Lower lobe of right lung (tissue), 2 donors: ENCODE measurements at places on chromosomes 6 and 20.

- no peak for DNase-seq
These were observed 31.8 kb downstream of the L3MBTL3 start for GRCh38 chr6:130050230-130050629.

GRCh38 chr6:155890409-155890808 is 434.8 kb upstream of the NOX3 start:
- no peak for DNase-seq

- DNase-seq = no peak
These were observed 24.0 kb downstream of the PGM3 start for GRCh38 chr6:83169106-83169505.

DNA sequence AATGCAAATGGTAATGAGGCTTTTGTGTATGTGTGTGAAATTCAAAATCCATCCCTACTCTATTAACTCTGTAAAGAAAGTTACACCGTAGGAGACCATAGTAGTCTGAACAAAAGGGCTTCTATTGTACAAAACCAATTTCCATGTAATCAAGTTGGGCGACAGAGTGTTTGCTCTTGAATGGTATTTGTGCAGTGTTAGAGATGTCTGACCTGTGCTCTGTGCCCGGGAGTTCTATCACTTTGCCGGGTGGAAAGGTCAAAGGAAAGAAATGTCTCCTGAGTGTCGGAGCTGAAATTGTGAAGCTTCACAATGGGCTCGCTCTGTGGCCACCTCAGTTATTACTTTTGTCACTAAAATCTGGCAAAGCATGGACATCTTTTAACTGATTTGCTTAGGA is 312.0 kb downstream of the SAMD5 start:
- DNase-seq = no peak

- DNase-seq = no peak
These were observed 40.3 kb downstream of the BCL2L1 start for GRCh38 chr20:31682352-31682751.

- no peak for DNase-seq
These were observed 54.8 kb downstream of the ADGRB3 start for GRCh38 chr6:68689910-68690309.

DNA sequence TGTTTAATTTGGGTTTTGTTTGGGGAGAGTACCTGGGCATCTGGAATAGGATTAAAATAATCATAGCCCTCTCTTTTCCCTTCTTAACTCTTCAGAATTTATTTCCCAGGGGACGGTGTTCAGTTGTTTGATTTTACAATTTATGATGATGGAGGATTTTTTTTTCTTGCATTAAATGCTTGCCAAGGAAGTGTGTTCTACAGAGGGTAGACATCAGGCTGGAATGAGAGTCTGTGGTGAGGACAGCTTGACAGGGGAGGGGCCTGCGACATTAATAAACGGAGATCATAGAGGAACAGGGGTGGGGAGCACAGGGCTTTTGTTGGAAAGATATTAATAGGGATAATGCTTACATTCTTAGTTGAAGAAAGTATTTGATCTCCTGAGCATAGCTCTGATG is 297.5 kb downstream of the CLIC5 start:
- DNase-seq = no peak

GRCh38 chr6:167053895-167054530 is 54.8 kb downstream of the CEP43 start:
- DNase-seq = no peak

DNA sequence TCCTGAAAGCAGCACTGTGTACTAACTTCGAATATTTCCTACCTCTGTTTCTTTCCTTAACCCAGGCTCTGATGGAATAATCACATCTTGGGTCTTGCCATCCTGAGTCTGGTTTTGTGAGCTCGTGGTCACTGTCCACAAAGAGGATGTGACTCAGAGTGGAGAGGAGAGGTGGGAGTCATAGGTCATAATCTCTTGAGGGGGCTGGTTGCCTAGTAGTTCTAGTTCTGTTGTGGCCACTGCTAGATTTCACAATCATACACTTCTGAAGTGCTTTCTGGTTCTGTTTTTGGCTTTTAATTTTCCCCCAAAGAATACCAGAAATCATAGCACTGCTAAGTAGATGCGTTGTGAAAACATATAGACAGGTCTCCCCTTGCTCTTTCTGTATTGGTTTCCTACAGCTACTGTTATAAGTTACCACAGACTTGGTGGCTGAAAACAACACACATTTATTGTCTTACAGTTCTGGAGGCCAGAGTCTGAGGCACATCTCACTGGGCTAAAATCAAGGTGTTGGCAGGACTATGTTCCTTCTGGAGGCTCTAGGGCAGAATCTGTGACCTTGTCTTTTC is 102.8 kb downstream of the NRSN1 start:
- no peak for DNase-seq

DNA sequence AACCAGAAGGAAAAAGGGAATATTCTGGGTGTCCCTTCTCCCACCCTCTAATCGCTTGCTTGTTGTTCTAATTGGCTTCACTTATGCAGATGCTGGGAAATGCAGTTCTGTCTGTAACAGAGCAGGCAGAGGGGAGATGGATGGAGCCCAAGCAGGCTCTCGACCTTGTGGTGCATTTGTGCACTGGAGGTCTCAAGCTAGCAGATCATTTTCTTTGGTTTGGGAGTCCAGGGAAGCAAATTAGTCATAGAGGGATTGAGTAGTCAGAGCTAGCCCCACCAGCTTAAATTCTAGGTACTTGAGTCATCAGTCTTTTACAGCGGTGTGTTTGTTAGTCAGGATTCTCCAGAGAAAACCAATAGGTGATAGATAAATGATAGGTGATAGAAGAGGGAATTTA is 234.7 kb upstream of the ECI2 start:
- DNase-seq = no peak

- DNase-seq = no peak
These were observed 26.1 kb downstream of the SPATA2 start for GRCh38 chr20:49889001-49889934.

- no peak for DNase-seq
These were observed 1.5 kb upstream of the GNRH2 start for GRCh38 chr20:3041854-3042409.

- DNase-seq = no peak
These were observed 57.1 kb downstream of the TNFRSF21 start for GRCh38 chr6:47252633-47253032.

DNA sequence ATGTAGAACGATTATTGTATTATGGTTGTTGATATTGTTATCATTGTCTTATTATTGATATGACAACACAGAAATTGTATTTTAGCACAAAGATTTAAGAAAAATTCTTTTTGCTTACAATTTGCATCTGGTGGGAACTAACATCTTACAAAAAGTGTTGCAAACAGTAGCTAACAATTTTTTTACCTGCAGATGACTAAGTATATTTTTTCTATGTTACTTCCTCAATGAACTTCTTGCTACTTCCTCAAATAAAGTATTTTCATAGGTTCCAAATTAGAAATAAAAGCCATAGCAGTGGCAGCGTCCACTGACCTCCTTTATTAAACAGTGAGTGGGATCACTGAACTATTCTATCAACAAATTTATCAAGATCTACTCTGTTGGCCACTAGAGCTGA is 847.0 kb downstream of the PHF3 start:
- no peak for DNase-seq

GRCh38 chr6:16361861-16362260 is 123.5 kb downstream of the GMPR start:
- no peak for DNase-seq

- no peak for DNase-seq
These were observed 88.7 kb downstream of the BMP7 start for GRCh38 chr20:57177636-57178280.

DNA sequence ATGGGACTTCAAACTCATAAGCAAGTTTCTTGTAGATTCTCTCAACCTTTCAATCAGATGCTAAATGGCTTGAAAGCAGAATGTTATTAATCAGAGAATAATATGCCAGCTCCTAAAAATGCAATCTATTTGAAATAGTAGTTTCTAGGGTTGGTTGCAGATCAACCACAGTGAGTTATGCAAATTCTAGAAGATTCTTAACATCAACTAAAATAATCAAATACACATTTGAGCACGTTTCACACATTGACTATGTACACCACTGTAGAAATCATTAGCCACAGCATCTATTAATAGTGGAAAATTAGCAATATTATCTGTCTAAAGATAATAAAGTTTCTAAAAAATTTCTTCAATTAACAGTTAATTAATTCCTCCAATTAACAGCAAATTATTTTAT is 141.9 kb upstream of the GJE1 start:
- no peak for DNase-seq

DNA sequence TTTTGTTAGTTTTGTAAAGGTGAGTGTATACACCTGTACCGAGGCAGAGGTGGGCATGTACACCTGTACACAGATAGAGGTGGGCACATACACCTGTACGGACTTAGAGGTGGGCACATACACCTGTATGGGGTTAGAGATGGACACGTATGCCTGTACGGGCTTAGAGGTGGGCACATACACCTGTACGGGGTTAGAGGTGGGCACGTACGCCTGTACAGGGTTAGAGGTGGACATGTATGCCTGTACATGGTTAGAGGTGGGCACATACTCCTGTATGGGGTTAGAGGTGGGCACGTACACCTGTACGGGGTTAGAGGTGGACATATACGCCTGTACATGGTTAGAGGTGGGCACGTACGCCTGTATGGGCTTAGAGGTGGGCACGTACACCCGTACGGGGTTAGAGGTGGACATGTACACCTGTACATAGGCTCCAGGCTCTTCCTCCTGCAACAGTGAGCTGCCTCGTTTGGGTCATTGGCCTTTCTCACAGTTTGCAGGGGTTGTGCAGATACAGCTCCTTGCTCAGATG is 63.7 kb downstream of the PHACTR3 start:
- no peak for DNase-seq

GRCh38 chr6:43060034-43060754 is 763 bp downstream of the KLC4 start:
- peak; percentile 67 for DNase-seq

GRCh38 chr6:143059663-143060353 is 881 bp upstream of the AIG1 start:
- DNase-seq = no peak

DNA sequence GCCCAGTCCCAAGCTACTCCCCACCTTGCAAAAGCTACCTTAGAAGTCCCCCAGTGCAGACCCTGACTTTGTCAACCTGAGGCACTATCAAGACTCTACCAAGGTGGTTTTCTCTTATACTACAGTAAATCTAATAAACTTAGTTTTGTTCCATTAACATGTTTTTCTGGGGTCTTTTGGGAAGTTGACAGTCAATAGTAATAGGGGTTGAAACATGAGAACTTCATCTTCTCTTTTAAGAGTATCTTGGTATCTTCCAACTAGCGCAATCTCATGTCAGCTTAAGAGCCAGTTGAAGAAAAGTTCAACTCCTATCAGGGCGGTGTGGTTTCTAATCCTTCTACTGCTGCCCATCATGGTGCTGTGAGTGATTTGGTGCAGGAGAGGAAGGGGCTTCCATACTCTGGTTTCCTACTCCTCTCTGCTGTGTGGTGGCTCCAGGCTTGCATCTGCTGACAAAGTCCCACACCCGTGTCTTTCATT is 164.2 kb downstream of the FOXA2 start:
- DNase-seq = no peak

DNA sequence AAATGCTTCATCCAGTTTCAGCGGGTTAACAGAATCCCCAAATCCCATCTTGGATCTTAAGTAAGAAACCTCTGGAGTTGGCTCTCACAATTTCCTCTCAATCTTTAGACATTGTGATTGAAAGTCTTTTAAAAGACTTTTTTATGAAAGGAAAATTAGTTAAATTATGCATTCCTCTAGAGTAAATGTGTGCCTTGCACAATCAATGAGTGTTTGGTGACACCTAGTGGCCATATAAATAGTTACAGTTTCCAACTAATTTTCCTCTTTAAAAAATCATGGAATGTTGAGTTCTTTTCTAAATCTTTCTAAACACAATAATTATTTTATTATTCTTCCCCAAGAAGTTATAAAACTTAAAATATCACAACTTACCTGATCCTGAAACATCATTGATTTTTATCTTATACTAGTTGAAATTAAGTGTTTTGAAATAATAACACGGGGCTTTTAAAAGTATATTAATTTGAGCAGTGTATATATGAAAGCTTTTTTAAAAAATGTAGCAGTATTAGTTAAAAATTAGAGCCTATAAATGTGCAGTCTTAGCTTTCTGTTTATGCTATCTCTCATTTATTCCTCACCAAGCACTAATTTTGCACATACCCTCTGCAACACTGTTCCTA is 66.4 kb downstream of the PKHD1 start:
- DNase-seq = no peak

DNA sequence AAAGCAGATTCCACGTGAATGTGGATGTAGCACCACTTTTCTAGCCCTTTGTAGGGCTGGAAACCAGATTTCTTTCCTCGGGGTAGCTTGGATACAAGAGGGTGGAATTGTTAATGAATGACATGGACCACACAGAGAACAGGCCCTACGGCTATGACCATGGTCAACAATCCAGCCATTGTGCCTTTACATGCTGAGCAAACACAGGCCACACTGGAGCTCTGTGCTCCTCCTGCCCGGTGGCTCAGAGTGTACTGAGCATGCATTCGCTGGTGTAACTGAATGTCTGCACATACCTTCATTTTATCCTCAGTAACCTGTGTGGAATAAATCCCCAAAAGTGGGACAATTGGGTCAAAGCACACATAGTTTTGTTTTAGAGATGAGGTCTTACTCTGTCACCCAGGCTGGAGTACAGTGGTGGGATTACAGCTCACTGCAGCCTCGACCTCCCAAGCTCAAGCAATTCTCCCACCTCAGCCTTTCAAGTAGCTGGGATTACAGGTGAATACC is 32.8 kb downstream of the LRP11 start:
- DNase-seq = no peak

GRCh38 chr6:146305092-146305491 is 238.5 kb upstream of the RAB32 start:
- no peak for DNase-seq

DNA sequence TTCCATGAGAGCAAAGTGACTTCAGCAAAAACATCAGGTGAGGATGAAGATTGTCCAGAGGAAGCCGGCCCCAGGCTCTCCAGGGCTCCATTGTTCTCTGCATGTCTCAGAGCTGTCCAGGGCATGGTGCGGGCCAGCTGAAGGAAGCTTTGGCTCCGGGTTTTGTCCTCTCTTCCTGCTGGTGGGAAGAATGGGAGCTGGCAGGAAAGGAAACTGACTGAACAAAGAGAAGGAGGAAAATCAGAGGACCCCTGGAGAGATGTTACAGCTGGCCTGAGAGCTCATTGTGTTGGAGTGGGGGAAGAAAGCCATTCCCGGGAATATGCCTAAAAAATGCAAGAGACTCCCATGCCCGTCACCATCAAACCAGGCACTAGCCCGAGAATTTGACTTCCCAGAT is 27.1 kb downstream of the PRND start:
- DNase-seq = no peak

DNA sequence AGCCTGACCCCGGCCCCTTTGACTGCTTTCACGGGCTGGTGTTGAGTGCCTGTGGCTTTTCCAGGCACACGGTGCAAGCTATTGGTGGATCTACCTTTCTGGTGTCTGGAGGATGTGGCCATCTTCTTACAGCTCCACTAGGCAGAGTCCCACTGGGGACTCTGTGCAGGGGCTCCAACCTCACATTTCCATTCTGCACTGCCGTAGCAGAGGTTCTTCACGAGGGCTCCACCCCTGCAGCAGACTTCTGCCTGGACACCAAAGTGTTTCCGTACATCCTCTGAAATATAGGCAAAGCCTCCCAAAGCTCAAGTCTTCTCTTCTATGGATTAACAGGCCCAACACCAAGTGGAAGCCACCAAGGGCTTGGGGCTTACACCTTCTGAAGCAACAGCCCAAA is 691.5 kb upstream of the POU3F2 start:
- no peak for DNase-seq
